ENCODE measurements at places on chromosomes 3 and 15.

DNA sequence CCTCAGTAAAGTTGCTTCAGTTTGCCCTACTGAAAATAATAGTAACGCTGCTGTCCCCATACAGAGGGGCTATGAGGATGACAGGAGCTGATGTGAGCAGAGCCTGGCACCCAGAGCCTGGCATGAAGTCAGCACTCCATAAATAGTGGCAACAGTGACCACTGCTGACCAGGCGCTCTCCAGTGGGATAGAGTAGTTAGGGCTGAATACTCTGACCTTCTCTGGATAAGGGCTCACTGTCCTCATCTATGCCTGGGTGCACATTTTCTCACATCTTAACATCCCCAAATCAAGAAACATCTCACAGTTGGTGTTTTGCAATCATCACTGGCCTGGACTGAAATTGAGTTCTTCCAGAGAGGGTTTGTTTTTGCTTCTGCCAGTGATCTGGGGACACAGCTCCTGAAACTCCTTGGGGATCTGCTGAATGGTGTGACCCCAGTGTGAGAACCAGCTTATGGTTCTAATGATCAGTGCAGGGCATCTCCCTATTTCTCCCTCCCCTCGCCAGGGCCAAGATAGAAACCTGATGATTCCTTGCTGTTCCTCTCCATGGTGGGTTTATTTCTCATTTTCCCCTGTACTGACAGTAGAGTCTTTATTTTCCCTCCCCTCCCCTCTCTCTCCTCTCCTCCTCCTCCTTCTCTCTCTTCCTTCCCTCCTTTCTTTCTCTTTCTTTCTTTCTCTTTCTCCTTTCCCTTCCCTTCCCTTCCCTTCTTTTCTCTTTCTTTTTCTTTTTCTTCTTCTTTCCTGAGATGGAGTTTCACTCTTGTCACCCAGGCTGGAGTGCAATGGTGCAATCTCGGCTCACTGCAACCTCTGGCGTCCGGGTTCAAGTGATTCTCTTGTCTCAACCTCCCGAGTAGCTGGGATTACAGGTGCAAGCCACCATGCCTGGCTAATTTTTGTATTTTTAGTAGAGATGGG lies 3.5 kb upstream of the PCSK6 start:
- H3K36me3 ChIP-seq, result no peaks in the 10 kb centered on the region
- no peak for DNase-seq
- peaks cover 22% of the 10 kb centered on the region for H3K27me3 ChIP-seq
- no peak overlapping the region for H3K27ac ChIP-seq

DNA sequence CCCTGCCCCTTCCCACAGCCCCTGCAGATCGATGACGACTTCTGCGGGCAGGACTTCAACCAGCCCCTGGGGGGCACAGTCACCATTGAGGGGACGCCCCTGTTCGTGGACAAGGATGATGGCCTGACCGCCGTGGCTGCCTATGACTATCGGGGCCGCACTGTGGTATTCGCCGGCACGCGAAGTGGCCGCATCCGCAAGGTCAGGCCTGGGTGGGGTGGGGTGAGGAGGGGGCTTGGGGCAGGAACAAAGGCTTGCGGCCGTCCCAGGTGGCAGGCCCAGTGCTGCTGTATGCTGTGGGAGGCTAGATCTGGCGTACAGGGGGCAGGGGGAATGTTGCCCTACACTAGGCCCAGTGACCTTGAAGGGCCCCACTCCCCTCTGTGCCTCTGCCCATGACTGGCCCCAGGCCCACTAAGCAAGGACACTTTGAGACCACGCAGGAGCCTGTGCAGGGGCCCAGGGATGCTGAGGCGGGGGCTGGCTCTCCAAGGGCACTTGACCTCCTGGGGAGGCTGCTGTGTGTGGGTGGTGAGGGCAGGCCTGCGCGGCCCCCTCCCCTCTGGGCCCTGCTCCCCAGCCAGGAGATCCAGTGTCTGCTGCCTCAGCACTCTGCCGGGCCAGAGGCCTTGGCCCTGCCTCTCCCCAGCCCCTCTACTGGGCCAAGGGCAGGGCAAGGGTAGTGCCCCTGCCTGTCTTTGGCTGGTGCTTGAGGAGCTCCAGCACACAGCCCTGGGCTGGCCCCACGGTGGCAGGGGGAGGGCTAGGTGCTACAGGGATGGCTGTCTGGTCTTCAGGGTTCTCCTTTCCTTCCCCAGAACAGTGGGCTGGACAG lies 8.7 kb downstream of the PLXNA1 start:
- no peak overlapping the region for H3K4me3 ChIP-seq
- no peak overlapping the region for H3K27ac ChIP-seq
- no peaks in the 10 kb centered on the region for H3K4me1 ChIP-seq
- H3K36me3 ChIP-seq, result no peaks in the 10 kb centered on the region

- peak; percentile 39 for DNase-seq
- H3K36me3 ChIP-seq, result no peaks in the 10 kb centered on the region
- H3K4me1 ChIP-seq, result peaks cover 24% of the 10 kb centered on the region
- H3K27me3 ChIP-seq, result peaks cover 57% of the 10 kb centered on the region
- H3K4me3 ChIP-seq, result no peak overlapping the region
These were observed 106.3 kb upstream of the SAMMSON start for GRCh38 chr3:69893274-69893673.

GRCh38 chr3:172591876-172592771 lies 68.9 kb upstream of the TNFSF10 start:
- no peak overlapping the region for H3K27ac ChIP-seq
- H3K4me1 ChIP-seq, result no peaks in the 10 kb centered on the region
- no peak overlapping the region for H3K4me3 ChIP-seq
- no peaks in the 10 kb centered on the region for H3K36me3 ChIP-seq
- H3K27me3 ChIP-seq, result no peaks in the 10 kb centered on the region
- no peak for DNase-seq

DNA sequence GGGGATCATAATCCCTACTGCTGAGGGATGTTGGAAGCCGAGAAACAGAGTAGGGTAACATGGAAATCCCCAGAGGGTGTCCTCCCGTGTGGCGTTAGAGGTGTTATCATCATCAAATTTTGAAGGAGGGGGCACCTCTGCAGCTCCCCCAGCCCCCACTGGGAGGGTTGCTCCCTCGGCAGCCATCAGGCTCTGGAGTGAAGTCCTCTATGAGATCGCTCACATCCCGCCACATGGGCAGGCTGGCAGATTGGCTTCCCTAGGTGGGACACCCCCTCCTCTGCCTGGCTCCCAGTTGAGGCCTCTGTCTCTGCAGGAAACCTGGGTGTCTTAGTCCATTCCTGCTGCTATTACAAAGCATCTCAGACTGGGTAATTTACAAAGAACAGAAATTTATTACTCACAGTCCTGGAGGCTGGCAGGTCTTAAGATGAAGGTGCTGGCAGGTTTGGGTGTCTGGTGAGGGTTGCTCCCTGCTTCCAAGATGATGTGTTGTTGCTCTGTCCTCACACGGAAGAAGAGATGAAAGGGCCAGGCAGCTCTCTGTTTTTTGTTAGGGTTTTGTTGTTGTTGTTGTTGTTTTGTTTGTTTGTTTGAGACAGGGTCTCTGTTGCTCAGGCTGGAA lies 120.5 kb downstream of the NUP210 start:
- H3K4me3 ChIP-seq, result no peak overlapping the region
- no peak for DNase-seq
- no peaks in the 10 kb centered on the region for H3K27me3 ChIP-seq

DNA sequence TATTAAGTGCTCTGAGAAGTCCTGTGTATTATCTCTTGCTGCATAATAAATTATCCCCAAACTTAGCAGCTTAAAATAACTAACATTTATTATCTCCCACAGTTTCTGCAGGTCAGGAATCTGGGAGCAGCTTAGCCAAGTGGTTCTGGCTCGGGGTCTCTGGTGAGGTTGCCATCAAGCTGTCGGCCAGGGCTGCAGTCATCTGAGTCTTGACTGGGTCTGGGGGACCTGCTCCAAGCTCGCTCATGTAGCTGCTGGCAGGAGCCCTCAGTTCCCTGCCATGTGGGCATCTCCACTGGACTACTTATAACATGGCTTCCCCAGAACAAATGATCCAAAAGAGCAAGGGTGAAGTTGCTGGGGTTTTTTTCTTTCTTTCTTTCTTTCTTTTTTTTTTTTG lies 80.7 kb downstream of the SMAD6 start:
- no peaks in the 10 kb centered on the region for H3K36me3 ChIP-seq
- 0 out of 2 replicates have a peak, but pooled peaks cover 4% of the 10 kb centered on the region for H3K4me1 ChIP-seq
- no peak overlapping the region for H3K4me3 ChIP-seq

DNA sequence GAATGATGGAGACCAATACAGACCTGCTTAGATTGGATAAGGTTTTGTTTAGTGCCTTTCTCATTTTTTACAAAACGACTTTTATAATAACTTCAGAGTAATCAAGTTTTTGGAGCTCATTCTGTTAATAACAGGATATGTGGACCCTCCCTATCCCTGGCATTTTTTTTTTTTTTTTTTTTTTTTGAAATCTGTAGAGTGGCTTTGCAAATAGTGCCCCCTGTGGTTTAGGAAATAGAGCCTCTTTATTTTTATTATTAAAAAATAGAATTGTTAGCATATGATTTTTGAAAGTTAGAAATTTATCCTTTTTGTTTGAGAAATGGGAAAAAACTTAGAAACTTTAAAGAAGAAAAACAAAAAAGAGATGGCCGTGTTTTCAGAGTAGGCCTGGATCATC lies 11.4 kb downstream of the SKIL start:
- H3K4me1 ChIP-seq, result peaks cover 65% of the 10 kb centered on the region
- H3K4me3 ChIP-seq, result peak overlapping the region; percentile 92
- peak overlapping the region; percentile 32 for H3K27ac ChIP-seq
- no peak for DNase-seq
- no peaks in the 10 kb centered on the region for H3K27me3 ChIP-seq

Measured in GM23338 (cell line).